Skeletal muscle cell (primary cell): ENCODE measurements at places on chromosomes 2 and 18.

DNA sequence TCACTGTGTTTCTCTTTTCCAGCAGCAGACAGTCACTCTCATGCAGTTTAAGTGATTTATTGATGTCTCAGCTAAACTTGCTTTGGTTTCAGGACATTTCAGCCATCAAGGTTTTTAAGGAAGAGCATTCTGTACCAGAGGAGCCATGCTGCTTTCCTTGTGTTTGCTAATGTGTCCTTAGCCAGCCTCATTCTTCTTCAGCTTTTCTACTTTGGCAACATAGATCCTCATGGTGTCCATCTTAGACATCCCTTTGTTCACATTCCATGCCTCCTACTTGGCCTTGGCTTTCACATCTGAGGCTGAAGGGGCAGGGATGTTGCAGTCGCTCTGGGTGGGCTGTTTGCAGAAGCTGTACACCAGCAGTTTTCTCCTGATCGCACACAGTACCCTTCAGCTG is 68.2 kb downstream of the OTX1 start:
- no peak for DNase-seq

DNA sequence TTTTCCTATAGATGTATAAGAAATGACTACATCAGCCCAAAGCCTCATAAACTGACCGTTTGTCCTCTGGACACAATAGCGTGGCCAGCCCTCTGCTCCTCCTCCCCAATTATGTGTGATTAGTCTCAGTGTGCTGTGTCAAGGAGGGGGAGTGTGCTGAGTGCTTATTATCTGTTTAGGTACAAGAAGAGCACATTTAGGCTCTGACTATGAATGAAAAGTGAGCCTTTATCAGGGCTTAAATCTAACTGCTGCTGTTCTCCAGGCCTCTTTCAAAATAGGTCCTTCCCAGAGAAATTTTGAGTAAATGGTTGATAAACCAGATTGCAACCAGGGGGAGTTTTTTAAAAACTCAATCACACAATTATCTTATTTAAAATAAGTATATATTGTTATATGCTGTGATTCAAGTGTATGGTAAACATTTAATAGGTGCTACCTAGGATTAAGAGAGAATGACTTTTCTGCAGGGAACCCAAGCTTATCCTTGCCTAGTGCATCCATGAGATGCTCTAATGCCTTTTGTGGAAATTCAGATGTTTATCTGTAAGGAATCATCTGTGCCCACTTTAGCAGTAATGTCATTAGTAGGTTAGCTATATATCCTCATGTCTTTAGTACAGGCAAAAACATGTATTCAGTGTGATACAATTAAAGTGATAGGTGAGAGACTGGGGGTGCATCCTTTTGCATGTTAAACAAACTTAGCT is 168.7 kb upstream of the SIX3 start:
- DNase-seq, result no peak

DNA sequence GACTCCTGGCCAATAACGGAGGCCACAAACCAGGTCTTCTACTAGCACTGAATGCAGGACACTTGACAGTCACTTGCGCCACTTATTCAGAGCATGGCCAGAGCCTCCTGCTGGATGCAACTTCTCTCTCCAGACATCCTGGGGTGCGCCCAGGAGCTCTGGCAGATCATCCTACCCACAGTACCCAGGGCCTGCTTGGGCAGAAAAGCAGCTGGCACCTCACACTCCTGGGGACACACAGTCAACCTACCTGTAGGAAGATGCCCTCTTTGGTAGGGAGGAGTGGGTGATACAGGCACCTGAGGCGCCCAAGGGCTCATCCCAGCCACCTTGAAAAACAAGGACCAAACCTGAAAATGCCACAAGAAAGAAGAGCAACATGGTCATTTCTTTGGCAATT is 13.3 kb downstream of the GALNT14 start:
- no peak for DNase-seq

DNA sequence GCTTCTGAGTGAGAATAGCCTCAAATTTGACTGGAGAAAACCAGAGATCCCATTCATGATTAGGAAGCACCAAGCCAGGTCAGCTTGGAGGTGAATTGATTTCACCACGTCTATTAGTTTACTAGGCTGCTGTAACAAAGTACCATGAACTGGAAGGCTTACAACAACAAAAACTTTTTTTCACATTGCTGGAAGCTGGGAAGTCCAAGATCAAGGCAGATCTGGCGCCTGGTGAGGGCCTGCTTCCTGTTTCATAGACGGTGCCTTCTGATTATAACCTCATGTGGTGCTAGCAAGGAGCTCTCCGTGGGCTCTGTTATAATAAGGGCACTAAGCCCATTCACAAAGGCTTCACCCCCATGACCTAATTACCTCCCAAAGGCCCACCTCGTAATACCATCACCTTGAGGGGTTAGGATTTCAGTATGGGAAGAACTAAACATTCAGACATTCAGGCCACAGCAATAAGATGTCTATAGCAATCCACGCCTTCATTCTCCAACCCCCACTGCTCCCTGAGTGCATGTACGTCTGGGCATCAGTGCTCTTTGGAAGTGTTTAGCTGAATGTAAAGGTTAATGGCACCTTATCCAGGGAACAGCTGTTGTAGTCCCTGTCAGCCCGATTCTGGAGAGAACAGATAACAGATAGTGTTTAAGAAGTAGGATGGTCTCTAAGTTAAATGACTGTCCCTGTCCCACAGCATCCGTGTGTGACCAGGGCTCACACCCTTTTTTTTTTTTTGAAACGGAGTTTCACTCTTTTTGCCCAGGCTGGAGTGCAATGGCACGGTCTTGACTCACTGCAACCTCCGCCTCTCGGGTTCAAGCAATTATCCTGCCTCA is 89.2 kb downstream of the SOCS6 start:
- no peak for DNase-seq

- no peak for DNase-seq
These were observed 1302.3 kb upstream of the CHAC2 start for GRCh38 chr2:52465287-52465686.

DNA sequence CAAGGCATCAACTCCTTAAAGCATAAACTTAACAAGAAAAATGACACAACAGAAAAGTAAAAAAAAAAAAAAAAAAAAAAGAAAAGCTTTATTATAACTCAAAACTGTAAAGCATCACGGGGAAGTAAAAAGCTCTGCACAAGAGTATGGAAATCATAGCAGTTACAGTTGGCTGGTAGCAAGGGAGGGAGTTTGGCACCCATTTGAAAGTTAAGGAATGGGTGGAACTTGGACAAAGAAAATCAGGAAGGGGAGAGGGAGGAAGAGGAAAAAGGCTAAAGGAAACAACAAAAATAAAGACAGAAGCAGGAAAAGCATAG is 8.6 kb downstream of the KLF7 start:
- DNase-seq, result no peak
